Suprapubic skin (tissue), 4 donors: ENCODE measurements at places on chromosomes 1 and 21. TPM values are rescaled to one million over a fixed set of nuclear protein-coding genes. Genes with fewer than 3 reads are reported as not detected.
A peak's percentile ranks its signal among the peaks of the same experiment; 100 is the strongest.

Gene KCNA10
- not detected for total RNA-seq

Gene AMY2B
- total RNA-seq, result 13.4 TPM

GRCh38 chr1:159054427-159054826 is 22.1 kb downstream of the AIM2 start:
- DNase-seq, result no peak
- H3K4me3 ChIP-seq, result no peak overlapping the region
- no peak overlapping the region for H3K27ac ChIP-seq
- H3K36me3 ChIP-seq, result peaks cover 65% of the 10 kb centered on the region

Gene SLAMF9
- total RNA-seq, result not detected

Gene SPAG17
- total RNA-seq, result 3.1 TPM

DNA sequence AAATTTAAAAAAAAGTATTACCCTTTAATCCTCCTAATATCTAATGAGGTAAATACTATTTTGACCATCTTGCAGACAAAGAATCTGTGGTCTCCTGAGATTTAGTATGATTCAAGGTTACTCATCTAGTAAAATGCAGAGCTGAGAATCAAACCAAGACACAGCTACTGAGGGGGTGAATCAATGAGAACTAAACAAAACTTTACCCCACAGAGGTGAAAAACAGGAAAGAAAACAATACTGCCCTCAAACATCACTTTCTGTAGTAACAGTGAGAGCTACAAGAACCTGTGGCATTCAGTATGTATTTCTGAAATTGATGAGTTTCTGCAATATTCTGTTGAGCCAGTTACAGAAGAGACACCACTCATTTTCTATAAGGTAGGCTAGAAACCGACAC is 85.1 kb downstream of the JAK1 start:
- no peak overlapping the region for H3K27ac ChIP-seq
- DNase-seq, result no peak
- H3K27me3 ChIP-seq, result no peaks in the 10 kb centered on the region
- H3K36me3 ChIP-seq, result peaks cover 48% of the 10 kb centered on the region
- H3K4me1 ChIP-seq, result peaks cover 4% of the 10 kb centered on the region
- no peak overlapping the region for H3K4me3 ChIP-seq

DNA sequence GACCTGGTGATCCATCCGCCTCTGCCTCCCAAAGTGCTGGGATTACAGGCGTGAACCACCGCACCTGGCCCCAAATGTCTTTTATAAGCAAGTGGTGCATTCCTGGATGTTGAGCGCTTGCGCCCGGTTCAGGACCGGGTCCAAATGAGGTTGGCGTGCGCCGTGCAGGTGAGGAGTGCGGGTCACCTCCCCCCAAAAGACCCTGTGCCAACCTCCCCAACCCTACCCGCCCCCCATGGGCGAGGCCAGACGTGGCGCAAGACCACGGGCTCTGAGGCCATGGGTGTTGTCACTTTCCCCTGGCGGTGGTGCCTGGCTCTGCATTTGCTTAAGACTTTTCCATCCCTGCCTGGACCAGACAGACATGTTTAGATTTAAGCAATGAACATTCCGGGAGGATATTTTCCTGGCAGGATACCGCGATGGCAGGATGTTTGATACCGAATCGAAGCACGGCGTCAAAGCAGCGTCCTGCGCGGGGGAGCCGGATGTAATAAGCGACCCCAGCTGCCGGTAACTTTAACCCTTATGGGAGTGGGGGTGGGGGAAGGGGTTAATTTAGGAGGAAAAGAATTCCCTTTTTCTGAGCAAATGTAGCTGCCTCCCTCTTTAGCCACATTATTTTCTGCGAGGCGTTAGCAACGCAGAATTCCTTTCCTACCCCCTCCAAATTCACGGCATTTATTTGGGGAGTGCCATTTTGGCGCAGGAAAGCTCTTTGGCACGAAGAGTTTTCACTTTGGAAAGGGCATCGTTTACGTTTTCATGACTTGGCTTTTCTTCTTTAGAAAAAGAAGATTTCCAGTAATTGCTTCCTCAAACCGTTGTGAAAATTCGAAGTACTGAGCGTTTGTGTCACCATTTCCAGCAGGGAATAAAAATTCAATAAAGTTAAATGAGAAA is 27.8 kb upstream of the RNF187 start:
- DNase-seq, result no peak
- peaks cover 46% of the 10 kb centered on the region for H3K27me3 ChIP-seq
- peaks cover 48% of the 10 kb centered on the region for H3K4me1 ChIP-seq
- peak overlapping the region; percentile 89 for H3K27ac ChIP-seq

- no peaks in the 10 kb centered on the region for H3K36me3 ChIP-seq
- DNase-seq, result no peak
- H3K4me1 ChIP-seq, result peaks cover 52% of the 10 kb centered on the region
- peak overlapping the region; percentile 74 for H3K4me3 ChIP-seq
- no peaks in the 10 kb centered on the region for H3K27me3 ChIP-seq
These were observed 648 bp upstream of the TRAPPC3 start for GRCh38 chr1:36149973-36150295.

Gene SH2D2A
- not detected for total RNA-seq

DNA sequence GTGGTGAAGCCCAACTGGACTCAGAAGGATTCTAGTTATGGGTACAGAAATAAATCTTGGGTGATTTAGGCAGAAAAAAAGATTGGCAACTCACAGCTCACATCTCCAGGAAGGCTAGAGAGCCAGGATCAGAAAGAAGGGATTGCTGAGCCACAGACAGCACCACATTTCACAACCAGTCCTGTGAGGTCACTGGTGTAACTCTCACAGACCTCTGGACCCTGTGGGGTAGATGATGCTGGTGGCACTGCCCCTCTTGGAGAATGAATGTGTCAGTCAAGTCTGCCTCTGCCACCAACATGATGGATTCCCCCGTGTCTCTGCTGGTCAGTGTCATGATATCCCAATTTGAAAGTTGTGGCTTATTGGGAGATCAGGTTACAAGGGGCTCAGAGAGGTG is 70.9 kb upstream of the HMCN1 start:
- no peaks in the 10 kb centered on the region for H3K36me3 ChIP-seq
- no peak for DNase-seq
- H3K4me1 ChIP-seq, result no peaks in the 10 kb centered on the region
- no peaks in the 10 kb centered on the region for H3K27me3 ChIP-seq
